ENCODE measurements at places on chromosomes 6 and 20. TPM values are rescaled to one million over a fixed set of nuclear protein-coding genes. Genes with fewer than 3 reads are reported as not detected.

TSPYL1 gene
- 75.3 TPM for total RNA-seq

ASIP gene
- total RNA-seq, result 0.72 TPM

ATP6V1G2 gene
- not detected for total RNA-seq

TMEM217 gene
- total RNA-seq, result 2.3 TPM

DACT2 gene
- total RNA-seq, result 19.1 TPM

CST7 gene
- total RNA-seq, result 5.1 TPM

TAGAP gene
- total RNA-seq, result 1.7 TPM

STK38 gene
- total RNA-seq, result 27.1 TPM

WFDC10B gene
- 0.54 TPM for total RNA-seq

GGTLC1 gene
- total RNA-seq, result not detected

DEFB121 gene
- not detected for total RNA-seq

- DNase-seq, result no peak
These were observed 103.9 kb upstream of the ISM1 start for GRCh38 chr20:13117200-13117599.

DNA sequence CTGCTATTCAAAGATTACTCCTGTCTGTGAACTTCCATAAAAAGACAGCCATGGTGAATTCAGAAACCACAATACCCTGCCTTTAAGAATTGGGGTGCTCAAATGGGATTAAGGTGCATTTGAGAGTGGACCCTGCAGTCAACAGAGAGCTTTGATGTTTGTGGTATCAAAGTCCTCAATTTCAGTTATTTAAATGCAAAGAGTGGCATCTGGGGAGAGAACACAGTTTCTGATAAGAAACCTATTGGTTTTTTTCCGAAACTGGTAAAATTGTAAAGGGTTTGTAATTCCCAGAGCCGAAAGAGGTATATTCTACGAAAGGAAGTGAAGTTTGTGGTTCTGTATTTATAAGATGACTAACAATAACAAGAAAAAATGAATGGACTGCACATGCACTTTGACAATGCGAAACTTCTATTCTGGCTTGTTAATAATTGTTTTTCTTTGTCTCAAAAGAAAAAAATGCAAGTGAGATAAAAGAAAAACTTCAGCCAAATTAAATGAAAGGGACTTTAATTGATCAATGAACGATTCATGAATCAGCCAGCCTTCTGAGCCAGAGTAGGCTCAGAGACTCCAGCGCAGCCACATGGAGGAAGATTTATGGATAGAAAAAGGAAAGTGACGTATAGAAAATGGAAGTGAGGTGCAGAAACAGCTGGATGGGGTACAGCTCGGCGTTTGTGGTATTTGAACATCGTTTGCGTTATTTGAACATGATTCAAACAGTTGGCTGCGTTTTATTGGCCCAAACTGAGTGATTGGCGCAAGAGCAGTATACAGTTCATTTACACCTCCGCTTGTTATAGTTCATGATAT, 70.5 kb upstream of the DUSP22 start:
- DNase-seq, result no peak

- DNase-seq, result no peak
These were observed 94.3 kb upstream of the FAM8A1 start for GRCh38 chr6:17505767-17506280.

GRCh38 chr6:140380427-140381218, 1006.2 kb upstream of the CITED2 start:
- no peak for DNase-seq

GRCh38 chr6:33803571-33804053, at the start of gene MLN:
TSS of gene MLN (minus strand) at chr6:33804003. CDS start at chr6:33801163, 2,840 bp downstream.
- no peak for DNase-seq

- DNase-seq, result no peak
These were observed 107.7 kb upstream of the DTNBP1 start for GRCh38 chr6:15770347-15771143.

GRCh38 chr6:168574699-168575195, 133.8 kb downstream of the SMOC2 start:
- no peak for DNase-seq

GRCh38 chr20:42267793-42268384, 649.7 kb upstream of the CHD6 start:
- no peak for DNase-seq

- no peak for DNase-seq
These were observed 21.7 kb upstream of the PRELID3B start for GRCh38 chr20:59064214-59064722.

DNA sequence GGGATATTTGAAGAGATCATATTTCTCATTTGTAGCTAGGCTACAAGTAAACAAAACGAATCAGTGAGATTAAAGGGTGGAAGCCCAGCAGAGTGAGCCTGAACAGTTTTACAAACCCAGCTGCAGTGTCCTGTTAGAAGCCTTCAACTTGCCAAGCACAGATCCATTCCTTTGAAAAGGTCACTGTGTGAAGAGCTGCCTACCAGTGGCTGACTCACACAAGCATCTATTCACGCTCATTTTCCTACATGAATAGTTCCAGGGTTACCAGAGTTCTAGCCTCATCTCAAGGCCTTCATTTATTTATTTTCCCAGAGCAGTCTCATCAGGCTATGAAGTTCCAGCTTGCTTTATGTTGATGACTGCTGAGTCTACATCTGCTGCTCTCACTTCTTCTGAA, 25.7 kb upstream of the MLIP start:
- DNase-seq, result no peak

DNA sequence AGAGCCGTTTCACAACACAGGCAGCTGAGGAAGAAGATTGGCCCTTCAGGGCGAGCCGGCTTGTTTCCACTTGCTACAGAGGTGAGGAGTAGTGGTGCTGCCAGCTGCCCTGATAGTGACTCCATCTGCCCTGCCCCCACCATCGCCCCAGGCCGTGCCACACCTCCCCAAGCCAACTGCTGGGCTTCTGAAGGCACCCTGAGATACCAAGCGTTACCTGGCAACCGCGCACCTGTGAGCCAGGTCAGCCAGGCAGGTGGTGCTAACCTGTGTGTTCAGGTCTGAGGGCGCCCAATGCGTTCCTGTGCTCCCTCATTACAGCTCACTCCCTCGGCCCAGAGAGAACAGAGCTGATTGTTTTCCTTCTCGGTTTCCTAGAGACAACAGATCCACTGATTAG, 299.1 kb upstream of the ID4 start:
- peak; percentile 74 for DNase-seq

DNA sequence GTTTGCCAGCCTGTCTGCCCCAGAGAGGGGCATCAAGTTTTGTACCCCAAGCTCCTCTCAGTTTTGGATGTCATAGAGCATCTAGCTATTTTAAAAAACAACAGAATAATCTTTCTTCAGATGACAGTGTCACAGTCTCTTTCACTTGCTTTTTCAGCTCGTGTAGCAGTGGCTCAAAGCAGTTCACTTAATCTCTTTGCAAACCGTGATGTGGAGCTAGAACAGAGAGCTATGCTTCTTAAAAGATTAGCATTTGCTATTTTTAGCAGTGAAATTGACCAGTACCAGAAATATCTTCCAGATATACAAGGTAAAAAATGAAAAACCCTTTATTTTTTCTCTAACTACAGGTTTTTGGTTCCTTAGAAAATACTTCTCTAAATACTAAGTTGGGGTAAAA, 37.3 kb downstream of the PGM3 start:
- DNase-seq, result no peak
